D721Med (cell line): ENCODE measurements at places on chromosomes 13 and 19.
A peak's percentile ranks its signal among the peaks of the same experiment; 100 is the strongest.

- peak; percentile 43 for DNase-seq
Measured at GRCh38 chr13:26914624-26915023, 154.0 kb upstream of the GPR12 start.

- DNase-seq, result no peak
Measured at GRCh38 chr19:8387688-8388611, 2.2 kb upstream of the RAB11B start.

DNA sequence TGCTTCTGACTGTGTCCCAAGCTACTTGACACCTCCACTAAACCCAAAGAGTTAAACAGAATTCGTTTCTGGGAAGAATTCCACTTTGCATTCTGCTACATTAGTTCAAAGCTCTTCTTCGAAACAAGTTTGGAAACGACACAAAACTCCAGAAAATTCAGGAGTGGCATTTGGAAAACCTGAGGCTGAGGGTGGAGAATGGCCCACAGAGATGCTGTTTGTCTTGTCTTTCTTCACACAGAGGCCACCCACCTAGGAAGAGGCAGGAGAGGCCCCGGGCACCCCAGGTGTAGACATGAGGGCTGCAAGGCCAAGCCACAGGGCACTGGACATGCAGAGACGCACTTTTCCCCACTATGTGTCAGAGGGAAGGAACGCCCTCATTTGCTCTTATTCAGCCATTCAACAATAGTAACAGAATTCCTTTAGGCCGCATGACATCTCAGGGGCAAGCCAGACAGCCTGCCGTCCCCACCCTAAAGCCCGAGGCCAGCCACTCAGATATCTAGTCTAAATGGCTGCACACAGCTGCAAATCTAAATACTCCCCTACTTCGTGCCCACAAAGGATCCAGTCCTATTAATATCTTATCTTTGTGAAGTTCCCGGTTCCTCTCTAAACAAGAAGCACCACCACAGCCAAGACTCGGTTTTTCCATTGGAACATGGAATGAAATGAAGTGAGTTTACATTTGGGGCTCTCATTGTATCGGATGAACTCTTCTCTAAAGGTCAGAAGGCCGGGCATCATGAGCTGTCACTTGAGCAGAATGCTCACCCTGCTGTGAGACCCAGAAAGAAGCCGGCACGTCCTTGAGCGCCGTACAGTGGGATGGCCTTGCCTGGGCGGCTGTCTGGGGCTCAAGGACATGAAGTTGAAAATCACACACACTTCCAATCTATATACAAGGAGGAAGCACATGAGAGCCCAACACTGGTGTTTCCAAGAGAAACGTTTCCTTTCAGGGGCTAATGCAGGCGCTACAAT, 19.8 kb downstream of the COL4A1 start:
- DNase-seq, result no peak

- no peak for DNase-seq
Measured at GRCh38 chr19:6697291-6697690, 23.2 kb downstream of the C3 start.

DNA sequence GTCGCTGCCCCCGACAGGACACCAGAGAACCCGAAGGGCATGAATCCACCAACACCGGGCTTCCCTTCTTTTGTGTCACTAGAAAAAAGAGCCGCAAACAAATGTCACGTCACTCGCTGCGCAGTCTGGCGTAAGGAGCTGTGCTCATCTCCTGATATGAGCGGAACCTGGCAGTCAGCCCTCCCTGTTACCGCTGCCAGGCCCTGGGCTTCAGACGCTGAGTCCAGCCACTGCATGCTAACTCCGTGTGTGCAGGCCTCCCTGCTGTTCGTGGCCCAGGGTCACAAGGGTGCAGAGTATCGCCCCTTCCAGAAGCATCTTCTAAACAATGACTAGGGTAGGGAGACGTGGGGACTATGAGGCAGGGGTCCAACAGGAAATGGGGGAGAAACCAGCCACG, 71.3 kb downstream of the SLC7A1 start:
- no peak for DNase-seq

DNA sequence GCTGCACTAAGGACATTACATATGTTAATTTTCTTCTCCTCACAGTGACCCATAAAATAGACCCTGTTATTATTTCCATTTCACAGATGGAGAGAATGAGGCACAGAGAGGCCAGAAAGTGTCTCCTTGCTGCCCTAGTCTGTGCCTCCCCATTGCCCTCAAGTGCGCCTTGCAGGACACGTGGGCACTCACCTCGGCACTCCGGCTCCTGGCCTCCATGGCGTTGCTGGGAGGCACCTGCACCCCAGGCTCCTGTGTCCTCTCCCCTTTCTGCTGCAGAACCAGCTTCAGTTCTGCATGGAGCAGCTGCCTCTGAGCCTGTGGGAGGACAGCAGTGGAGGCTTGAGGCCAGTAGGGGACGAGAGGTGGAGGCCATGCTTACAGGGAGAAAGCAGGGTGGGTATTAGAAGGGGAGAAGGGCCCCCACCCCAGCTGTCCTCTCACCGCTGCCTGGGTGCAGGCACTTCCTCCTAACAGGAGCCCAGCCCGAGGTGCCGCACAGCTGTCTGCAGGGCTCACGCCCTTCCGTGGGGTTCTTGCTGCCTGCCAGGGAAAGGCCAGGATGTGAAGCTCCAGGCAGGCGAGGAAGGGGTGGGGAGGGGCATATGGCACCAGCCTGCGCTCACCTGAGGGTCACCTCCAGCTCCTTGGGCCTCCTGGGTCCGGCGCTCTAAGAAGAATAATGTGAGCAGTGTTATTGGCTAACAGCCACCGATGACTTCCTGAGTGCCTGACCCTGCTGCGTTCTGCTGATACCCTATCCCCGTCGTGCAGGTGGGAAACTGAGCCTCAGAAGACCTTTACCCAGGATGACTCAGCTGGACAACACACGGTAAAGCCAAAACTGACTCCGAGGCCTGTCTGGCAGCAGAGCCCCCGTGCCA, 5.2 kb downstream of the PRX start:
- DNase-seq, result no peak

- no peak for DNase-seq
Measured at GRCh38 chr19:17873786-17874757, 2.3 kb downstream of the SLC5A5 start.

GRCh38 chr13:97307882-97308624, 85.9 kb downstream of the MBNL2 start:
- no peak for DNase-seq

DNA sequence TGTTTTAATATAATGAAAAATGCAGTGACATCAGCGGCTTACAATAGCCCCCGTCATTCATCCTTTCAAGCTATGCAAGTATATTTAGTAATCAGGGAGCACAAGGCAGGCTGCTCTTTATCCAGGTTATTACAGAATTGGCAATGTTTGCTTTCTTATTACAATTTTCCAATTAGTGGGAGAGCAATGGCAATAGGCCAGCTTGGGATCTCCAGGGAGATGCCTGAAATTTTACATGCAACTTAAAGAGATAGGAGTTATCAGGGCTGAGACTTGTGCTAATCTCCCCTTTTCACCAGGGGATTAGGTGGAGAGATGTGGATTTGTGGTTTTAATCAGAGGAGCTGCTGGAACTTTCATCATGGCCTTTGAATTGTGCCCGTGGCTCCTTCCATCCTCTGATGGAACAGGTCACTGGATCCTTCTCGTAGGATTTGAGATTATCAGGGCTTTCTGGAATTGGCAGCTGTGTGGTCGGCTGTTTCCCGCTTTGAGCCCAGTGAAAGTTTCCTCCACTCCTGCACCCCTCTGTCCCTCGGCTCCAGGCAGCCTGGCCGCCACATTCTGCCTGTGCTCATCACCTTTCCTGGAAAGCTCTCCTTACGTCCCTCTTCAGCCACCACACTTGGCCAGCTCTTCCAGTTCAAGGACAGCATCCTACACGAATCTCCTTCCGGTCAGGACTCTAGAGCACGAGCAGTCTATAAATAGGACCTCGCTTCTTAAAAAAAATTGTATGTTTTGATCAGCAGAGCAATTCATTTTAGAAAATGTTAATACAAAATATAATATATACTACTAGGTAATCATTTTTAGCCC, 47.0 kb downstream of the CBY2 start:
- DNase-seq, result peak; percentile 23

GRCh38 chr13:112177450-112178288, 110.7 kb downstream of the SOX1 start:
- DNase-seq, result no peak

- DNase-seq, result no peak
Measured at GRCh38 chr13:112696001-112696868, 6.4 kb downstream of the ATP11A start.
